ENCODE measurements at places on chromosomes 3 and 15.

GRCh38 chr15:58062175-58062574 lies 3.3 kb downstream of the ALDH1A2 start:
- no peak for DNase-seq

DNA sequence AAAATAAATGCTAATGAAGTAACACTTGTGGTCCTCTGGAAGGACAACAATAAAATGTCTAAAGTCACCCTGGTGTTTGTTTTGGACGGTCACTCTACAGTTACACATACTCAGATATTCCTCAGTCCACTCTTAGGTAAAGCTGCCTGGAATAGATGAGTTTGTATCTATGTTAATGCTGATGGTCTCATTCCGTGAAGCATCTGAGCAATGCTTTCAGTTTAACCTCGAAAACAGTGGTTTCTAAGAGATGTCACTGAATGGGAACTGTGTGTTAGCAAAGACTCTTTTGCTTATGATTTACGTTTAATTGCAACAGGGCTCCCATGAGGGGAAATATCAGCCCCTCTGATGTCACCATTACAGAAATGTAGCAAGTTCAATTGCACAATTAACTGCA lies 49.1 kb downstream of the FBN1 start:
- no peak for DNase-seq

GRCh38 chr3:46946416-46946815 lies 30.1 kb downstream of the CCDC12 start:
- no peak for DNase-seq

DNA sequence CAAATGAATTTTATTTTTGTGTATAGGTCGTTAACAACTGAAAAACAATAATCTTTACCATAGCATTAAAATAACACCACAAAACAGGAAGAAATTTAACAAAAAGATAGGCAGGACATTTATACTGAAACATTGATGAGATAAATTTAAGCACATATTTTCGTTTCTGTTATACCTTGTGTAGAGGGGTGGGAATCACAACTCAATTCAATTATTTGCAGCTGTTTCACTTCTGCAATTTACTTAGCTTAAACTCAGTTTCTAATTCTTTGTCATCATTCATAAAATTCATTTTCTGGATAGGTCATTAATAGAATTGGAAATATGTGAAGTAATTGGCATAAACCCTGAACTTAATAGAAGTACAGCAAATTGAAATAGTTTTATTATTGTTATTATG lies 42.3 kb downstream of the TP63 start:
- DNase-seq: no peak

DNA sequence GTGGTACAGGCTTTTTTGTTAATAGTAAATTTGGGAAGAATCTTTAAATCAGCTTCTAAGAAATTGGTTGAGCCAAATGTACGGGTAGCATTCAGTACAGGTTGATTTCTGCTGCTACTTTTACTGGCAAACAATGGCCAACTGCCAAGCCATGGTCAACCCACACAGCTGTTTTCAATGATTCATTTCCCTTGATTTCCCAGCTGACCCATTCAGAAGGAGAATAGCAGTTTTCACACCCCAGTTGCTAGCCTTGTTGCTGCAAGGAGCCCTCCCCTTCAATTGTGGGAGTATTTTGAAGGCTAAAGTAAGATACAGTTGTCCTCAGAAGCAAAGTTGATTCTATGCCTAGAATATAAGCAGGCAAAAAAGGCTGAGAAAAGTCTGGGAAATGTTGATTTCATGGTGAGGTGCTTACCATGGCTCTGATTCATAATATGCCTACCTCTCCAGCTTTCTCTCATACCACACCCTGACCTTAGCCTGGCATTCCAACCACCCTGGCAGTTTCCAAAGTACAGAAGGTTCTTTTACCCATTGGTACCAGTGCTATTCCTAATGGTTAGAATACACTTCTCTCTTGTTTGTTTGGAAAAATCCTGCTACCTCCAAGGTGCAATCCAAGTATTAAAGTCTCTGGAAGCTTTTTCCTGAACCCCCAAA lies 320.3 kb upstream of the TGFBR2 start:
- DNase-seq: no peak

GRCh38 chr3:196175722-196176121 lies 35.5 kb downstream of the ZDHHC19 start:
- DNase-seq: no peak

DNA sequence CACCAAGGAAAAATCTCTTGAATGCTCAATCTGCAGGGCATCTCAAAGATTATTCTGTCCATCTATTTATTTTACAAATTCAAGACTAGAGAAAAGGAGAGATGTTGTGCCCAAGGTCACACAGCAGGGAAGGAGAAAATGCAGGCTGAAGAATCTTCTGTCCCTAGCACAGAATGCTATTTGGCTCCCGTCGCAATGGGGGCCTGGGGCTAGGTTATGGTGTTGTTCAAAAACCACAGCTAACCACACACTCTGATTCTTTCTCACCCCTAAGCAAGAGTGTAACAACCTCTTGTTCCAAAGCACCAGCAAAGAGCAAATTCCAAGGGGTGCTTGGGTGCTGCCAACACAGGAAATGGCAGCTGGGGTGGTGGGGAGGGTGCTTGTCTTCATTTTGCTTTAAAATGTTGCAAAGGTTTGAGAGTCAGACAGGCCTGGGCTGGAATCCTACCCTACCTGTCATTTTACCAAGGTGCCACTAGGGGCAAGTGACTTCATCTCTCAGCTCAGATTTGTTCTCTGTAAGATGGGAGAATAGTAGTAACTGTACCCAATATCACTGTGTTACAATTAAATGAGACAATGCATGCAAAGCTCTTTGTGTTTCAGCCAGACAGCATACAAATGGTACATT lies 112.5 kb downstream of the ADAMTS9 start:
- DNase-seq: no peak

GRCh38 chr15:89490081-89490813 lies 6.1 kb downstream of the RHCG start:
- DNase-seq: no peak

DNA sequence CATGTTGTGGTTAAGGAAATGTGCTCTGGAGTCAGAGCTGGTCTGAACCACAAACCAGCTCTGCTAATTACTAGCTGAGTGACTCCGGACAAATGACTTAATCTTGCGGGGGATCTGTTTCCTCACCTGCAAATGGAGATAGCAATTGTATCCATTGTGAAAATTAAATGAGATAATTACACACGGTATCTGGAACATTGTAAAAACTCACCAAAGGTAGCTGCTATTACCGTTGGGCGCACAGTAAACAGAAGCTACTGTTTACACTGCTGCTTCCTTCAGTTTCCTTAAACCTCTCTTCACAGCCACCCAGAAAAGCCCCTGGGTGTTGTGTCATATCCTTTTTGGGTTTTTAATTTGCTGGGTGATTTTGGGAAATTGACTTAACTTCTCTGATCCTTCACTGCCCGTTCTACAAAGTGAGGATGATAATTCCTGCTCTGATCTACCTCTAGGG lies 107.8 kb downstream of the MEGF11 start:
- DNase-seq: no peak

Data from CD4-positive, alpha-beta T cell treated with Interleukin-4 for 4 hours (primary cell).